ENCODE measurements at places on chromosomes 5 and 9.

DNA sequence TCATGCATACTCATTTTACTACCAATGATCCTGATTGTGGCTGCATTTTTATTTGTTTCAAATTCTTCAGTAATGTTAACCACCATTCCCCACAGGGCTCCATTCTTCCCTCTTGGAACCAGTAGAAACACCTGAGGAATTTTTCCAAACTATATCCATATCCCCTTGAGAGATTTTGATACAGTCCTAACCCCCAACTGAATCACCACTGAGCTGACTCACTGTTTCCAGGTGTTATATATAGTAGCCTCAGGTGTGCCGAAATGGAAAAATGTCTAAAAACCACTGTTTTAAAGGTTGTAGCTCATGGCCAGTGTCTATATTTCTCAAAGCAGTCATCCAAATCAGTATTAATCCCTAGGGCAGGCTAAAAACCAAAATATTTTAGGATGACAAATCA, 85.2 kb downstream of the MRPS27 start:
- DNase-seq: no peak

GRCh38 chr5:139383275-139383992, at the start of gene SLC23A1:
SLC23A1 (minus strand) TSS chr5:139383297; CDS start chr5:139383253, 44 bp downstream.
- peak; percentile 73 for DNase-seq

GRCh38 chr9:34370970-34371880, 5.5 kb downstream of the MYORG start:
- DNase-seq: no peak

GRCh38 chr5:74389531-74390305, 250.8 kb downstream of the ENC1 start:
- DNase-seq: peak; percentile 24

- DNase-seq: no peak
Measured at GRCh38 chr9:120453792-120454191, 126.2 kb downstream of the CDK5RAP2 start.

DNA sequence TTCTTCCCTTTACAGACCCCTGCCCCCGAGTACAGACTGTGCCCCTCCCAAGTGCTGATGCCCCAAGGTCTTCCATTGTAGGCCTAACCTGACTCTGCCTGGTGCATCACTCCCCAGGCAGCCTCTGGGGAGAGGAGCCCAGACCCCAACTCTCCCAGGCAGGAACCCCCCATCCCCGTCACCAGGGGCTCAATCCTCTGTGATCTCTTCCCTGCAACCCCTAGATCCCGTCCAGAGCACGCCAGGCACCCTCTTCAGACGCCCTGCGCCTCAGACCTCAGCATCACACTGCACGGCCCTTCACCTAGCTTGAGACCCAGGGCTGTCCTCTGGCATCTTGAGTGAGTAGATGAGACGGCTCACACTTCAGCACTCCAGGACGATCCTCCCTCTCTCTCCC, 6.4 kb upstream of the EGR1 start:
- no peak for DNase-seq

- DNase-seq: no peak
Measured at GRCh38 chr5:10486511-10487344, 45.0 kb downstream of the ROPN1L start.

DNA sequence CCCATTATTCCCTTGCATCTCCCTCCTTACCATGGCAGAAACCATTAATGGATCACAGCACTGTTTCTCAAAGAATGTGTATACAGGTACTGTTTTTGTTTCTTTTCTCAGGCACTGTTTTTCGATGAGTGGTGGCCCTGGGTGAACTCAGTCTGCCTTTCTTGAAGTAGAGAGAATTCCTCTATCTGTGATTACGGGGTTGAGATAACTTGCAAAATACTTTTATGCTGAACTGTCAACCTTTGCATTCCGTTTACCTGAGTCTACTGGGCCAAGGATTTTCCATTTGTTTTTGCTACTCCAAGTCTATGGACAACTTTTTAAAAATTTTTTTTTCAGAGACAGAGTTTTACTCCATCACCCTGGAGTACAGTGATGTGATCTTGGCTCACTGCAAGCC, 82.7 kb upstream of the CLINT1 start:
- no peak for DNase-seq

GRCh38 chr9:114432323-114433067, 44.7 kb upstream of the AKNA start:
- no peak for DNase-seq

- no peak for DNase-seq
Measured at GRCh38 chr9:116662646-116663310, 24.3 kb upstream of the TRIM32 start.

DNA sequence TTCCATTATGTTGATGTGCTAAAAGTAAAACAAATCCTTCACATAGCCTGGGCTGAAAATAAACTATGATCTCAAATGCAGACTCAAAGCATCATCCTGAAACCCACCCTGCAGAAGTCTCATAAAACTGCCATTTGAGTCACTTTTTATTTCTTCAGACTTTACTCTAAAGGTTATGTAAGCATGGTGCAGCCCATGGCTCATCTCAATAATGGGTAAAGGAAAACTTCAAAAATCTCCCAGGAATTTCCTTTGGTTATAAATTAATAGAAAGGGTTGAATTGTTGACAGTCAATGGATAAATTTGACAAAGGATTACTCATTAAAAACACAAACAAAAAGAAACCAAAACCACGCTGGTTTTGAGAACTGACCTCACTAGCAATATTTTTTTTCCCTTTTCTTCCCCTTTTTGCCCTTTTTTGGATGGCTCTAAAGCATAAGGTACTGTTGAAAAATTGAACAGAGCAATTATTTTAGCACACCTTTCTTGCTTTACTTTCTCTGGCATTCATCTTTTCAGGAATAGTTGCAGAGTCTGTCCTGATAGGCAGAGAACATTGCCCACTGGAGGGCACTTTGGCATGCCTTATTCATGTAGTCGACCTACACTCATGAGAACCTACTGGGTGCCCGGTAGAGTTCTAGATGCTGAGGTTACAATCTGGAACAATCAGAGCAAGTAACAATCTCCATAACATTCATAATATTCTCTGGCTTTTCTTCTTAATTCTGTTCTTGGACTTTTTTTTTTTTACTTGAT, 191.4 kb downstream of the TMEM167A start:
- DNase-seq: no peak

DNA sequence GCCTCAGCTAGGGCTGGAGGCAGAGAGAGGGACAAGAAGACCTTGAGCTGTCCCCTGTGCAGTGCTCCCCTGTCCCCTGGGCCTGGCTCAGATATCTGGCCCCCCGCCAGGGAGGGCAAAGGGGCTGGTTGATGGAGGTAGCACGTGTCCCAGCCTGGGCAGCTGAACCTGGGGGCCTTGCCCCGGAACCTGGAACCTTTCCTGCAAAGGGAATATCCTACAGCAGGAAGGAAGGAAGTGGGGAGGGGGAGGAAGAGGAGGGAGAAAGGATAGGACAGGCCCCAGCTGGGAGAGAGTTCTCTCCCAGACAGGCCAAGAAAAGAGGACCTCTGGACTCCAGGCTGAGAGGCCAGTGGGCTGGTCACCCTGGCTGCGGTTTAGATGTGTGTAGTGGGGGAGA, 27.6 kb upstream of the PSD2 start:
- peak; percentile 41 for DNase-seq

- DNase-seq: no peak
Measured at GRCh38 chr5:28408186-28408585, 1369.8 kb upstream of the CDH9 start.

- DNase-seq: no peak
Measured at GRCh38 chr9:104786293-104786692, 22.4 kb downstream of the NIPSNAP3B start.

- no peak for DNase-seq
Measured at GRCh38 chr9:371349-371748, 156.7 kb downstream of the DOCK8 start.

- no peak for DNase-seq
Measured at GRCh38 chr9:68923480-68923879, 90.4 kb downstream of the PRKACG start.

DNA sequence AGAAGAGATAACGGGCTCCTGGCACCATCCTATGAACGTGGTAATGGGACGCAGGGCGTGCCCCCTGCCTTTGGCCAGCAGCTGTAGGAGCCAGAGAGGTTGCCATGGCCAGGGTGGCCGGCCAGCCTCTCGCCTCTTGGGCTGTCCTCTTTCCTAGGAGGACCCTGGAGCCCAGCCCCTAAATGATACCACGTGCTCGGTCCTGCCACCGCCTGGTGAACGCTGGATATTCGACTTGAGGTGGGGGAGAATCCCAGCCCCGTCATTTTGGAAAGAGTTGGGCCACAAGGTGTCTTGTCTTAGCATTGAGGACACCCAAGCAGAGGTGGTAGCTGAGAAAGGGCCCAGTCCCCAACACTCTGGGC, 391 bp upstream of the NRG2 start:
- DNase-seq: peak; percentile 82

- DNase-seq: no peak
Measured at GRCh38 chr9:106615118-106615889, 247.7 kb upstream of the ZNF462 start.

- no peak for DNase-seq
Measured at GRCh38 chr5:102701748-102702147, 53.4 kb upstream of the PAM start.

DNA sequence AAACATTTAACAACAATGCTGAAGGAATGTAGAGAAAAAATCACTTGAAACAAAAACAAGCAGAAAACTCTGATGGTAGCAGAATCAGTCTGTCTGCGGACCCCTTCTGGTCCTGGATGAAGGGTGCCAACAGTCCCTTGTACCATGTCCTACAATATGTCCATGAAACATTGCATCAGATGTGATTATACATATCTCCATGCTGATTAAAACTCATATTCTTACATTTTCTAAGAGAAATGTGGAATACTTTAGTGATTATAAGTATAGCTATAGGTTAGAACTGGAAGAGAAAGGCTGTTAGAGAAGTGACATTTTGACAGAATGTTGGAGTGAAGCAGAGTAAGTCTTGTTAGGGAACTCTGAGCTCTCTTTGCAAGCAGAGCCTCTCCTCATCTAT, 286.1 kb downstream of the SH3GL2 start:
- no peak for DNase-seq

- no peak for DNase-seq
Measured at GRCh38 chr5:64285188-64286130, 119.8 kb downstream of the RNF180 start.

DNA sequence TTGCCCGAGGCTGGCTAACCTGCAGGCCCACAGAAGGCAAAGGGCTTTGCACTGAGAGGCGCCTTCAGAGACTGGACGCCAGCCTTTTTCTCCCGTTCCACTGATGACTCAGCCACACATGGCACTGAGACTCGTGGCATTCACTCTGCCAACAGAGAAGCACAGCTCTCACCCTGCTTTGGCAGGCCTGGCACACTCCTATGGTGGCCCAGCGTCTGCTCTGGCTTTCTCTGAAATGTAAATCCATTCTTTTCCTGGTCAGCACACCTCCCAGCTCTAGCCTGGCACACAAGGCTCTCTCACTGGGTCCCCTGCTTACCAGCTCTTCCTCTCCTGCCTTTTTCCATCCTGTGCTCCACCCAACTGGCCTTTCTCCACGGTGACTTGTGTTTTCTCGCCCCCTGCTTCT, 5.9 kb upstream of the MELK start:
- DNase-seq: no peak

- DNase-seq: peak; percentile 44
Measured at GRCh38 chr9:69549310-69550202, 122.6 kb downstream of the APBA1 start.

- no peak for DNase-seq
Measured at GRCh38 chr5:74401281-74401945, 239.1 kb downstream of the ENC1 start.

DNA sequence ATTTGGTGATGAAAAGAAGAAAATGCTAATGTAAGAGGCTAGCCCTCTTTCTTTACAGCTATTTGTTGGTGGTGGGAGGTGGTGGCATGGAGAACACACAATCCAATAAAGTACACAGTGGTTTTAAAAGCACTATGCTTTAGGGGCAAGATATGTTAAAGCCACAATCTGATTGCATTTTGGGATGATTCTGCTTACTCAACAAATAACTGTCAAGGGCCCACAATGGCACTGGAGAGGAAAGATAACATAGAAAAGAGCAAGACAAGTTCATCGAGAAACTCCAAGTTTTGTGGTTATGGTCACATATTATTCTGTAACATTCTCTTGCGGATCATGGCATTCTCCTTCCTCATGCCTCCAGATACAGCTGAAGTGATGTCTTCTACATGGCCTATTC, 38.8 kb downstream of the OTP start:
- DNase-seq: no peak

DNA sequence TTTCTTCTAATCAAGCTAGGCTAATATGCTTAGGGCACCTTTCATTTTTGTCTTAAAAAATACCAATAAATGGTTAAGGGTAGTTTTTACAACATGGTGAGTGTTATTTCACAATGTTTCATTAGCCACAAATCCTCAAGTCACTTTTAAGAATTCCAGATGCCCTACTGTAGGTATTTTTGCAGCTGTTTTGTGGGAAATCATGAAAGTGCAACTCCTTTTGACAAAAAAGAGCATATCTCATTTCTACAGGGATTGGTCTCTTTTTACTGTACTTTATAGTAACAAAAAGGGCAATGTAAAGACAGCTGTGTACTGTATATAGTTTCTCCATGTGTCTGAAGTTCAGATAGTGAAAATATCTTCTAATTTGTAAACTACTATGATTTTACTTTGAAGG, 28.3 kb upstream of the GAS1 start:
- no peak for DNase-seq

DNA sequence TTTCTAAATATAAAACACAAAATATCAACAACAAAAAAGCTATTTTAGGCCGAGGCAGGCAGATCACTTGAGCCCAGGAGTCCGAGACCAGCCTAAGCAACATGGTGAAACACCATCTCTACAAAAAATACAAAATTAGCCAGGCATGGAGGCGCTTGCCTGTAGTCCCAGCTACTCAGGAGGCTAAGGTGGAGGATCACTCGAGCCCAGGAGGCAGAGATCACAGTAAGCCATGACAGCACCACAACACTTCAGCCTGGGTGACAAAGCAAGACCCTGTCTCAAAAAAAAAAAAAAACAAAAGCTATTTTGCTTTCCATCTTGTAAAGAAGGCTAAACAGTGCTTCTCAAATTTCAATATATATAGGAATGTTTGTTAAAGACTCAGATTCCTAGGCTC, 11.3 kb downstream of the C5orf15 start:
- DNase-seq: no peak

DNA sequence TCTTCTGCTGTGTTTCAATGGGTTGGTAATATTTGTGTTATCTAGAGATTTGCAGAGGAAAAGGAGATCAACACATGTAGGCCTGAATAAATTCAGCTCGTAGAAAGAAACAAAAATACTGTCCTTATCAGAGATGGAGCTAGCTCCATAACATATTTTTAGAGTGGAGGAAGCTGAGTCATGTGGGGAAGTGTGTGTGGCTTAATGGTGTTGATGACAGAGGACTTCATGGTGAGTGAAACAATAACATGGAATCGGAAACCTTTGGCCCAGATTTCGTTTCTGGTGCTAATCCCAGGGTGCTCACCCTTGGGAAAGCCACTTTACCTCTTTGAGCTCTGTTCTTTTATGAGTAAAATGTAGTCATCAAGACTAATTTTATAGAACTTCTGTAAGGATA, 825.0 kb downstream of the TLR4 start:
- no peak for DNase-seq

- no peak for DNase-seq
Measured at GRCh38 chr5:52883110-52883509, 95.4 kb downstream of the ITGA1 start.
